ENCODE measurements at places on chromosomes 7 and 10.
A peak's percentile ranks its signal among the peaks of the same experiment; 100 is the strongest.

GRCh38 chr7:77802557-77803405, 4.2 kb downstream of the PHTF2 start:
- DNase-seq: no peak

- no peak for DNase-seq
Measured at GRCh38 chr10:22621726-22622125, 92.7 kb downstream of the PIP4K2A start.

- no peak for DNase-seq
Measured at GRCh38 chr10:22705527-22705926, 8.9 kb downstream of the PIP4K2A start.

GRCh38 chr7:147756300-147756699, 834.3 kb upstream of the C7orf33 start:
- no peak for DNase-seq

DNA sequence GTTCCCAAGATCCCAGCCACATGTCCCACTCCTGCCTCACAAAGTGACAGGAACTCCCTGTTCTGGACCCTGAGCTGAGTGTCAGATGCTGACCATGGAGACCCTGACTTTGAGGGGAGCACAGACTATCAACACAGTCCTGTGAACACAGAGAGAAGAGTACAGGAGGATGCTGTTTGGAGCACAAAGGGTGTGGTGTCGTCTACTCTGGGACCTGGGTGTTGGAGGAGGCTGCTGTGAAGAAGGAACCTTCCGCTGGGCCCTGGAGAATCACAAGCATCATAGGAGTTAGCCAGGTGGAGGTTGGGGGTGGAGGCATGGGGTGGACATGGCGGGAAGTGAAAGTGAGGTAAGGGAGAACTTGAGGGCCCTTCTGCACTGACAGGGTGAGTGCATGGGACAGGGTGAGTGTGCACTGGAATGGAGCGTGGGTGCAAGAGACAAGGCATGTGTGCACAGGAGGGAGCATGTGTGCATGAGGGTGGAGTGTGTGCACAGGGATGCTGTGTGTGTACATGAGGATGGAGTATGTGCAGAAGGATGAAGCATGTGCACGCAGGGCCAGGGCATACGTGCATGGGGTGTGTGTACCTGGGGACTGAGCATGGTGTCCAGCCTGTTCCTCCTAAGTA, 70.7 kb upstream of the ANTXRL start:
- no peak for DNase-seq

- no peak for DNase-seq
Measured at GRCh38 chr10:98420786-98421185, 5.8 kb upstream of the PYROXD2 start.

GRCh38 chr7:46791188-46791587, 790.7 kb downstream of the TNS3 start:
- DNase-seq: peak; percentile 81

DNA sequence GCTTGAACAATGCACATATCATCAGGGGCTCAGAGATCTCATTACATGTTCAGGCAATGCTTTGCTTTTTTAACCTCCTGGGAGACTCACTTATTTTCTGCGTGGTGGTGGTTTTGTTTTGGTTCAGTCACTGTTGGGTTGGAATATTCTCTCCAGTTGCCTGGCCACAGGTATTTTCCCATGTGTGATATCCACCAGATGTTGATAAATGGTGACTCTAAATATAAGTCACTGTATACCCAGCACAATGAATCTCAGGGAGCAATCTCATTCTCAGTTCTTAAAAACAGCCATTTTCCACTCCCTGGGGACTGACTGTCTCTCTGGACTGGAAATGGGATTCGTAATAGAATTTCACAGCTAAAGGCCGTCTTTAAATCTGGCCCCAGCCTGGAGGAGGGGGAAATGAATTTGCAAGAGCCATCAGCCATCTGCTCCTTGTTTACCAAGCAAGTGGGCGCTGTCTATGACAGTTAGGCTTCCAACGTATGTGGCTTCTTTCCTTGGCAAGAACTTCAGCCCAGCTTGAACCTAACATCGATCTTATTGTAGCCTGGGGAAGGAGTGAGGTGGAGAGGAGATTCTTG, 1106.2 kb downstream of the NRG3 start:
- peak; percentile 81 for DNase-seq

- DNase-seq: no peak
Measured at GRCh38 chr10:49819234-49819958, 57.3 kb upstream of the OGDHL start.

DNA sequence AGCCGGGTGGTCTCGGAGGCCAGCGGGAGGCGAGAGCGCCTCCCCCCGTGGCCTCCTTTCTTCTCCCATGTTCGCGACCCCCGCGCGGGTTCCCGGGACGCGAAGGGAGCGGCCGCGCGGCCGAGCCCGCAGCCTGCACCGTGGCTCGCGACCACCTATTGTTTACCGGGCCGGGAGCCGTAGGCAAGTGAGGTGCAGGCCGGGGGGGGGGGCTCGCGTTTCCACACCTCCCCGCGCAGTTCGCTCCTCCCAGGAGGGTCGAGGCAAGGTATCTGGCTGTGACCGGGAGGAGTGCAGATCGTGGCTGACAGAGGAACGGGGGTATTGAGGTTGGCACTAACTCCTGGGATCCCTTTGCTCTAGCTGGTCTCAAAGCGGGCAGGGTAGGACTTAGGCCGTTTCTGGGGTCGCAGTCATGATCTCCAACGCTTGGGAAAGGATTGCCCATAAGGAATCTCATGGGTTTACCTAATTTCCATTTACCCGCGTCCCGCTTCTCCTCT, 734 bp downstream of the PTPN12 start:
- no peak for DNase-seq

DNA sequence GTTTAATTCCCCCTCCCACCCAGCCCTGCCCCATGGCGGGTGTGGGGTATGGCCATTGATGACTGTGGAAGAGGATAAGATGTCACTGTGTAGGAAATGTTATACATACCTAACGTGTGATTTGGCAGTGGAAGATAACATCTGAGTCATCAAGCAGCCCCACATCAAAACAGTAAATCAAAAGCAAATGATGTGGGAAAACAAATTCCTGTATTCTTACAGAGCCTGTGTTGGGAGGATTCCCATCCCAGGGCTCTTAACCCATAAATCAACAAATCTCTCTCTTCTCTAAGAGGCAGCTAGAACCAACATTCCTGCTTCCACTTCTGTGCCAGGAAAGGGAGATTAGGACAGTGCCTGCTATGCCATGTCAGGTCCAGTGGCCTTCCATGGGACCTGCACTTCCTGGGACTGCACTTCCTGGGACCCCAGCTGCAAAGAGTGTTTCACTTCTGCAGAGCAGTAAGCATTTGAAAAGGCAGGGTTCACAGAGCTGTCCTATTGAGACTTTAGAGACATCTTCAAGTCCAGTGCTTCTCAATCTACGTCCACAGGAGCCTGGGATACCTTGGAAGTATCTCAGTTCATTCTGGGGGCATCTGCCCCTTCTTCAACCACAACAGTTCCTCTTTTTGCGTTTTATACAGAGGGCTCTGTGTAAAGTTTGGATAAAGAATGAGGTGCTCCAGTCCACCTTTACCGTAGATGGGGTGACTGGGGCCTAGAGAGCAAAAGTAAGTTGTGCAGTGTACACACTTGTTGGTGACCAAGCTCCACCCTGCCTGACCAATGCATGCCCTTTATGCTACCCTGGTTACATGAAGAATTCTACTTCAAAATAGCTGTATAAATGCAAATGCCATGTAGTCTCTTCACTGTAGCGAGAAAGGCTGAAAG, 45.7 kb downstream of the ATXN7L1 start:
- peak; percentile 97 for DNase-seq

DNA sequence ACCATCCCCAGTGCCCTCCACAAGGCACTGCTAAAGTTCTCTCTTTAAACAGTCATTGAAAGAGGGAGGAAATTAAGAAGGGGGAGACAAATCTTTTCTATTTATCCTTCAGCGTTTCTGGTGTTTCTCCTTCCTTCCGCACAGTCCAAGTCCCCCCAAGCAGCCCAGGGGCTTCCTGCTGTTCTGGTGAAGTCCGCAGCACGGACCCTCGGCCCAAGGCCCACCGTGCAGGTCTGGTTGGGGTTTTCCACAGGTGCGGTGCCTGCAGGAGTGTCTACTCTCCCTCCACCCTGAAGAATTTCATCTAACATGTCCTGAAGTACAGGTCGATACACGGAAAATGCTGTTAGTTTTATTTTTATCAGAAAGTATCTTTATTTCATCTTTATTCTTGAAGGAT, 34.1 kb upstream of the KNDC1 start:
- DNase-seq: no peak

DNA sequence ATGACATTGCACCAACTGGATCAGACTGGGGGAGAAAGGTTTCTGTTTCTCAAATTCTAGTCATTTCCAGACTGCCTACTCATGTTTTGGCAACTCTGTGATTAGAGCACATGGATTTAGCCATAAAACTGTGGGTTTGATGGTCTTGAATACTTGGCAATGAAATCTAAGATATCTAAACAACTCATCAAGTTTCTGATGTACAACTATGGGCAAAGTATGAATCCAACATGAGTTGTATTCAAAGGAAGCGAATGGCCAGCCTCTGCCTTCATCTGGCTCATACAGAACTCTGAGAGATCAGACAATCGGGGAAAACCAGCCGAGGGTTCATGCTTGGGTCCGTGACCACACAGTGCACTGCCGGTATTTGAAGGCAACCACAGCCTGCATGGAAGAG, 144.3 kb downstream of the ADAM12 start:
- DNase-seq: peak; percentile 98

- peak; percentile 95 for DNase-seq
Measured at GRCh38 chr10:101817337-101818118, 716 bp downstream of the OGA start.

GRCh38 chr7:127736511-127736910, 84.5 kb downstream of the SND1 start:
- DNase-seq: no peak

DNA sequence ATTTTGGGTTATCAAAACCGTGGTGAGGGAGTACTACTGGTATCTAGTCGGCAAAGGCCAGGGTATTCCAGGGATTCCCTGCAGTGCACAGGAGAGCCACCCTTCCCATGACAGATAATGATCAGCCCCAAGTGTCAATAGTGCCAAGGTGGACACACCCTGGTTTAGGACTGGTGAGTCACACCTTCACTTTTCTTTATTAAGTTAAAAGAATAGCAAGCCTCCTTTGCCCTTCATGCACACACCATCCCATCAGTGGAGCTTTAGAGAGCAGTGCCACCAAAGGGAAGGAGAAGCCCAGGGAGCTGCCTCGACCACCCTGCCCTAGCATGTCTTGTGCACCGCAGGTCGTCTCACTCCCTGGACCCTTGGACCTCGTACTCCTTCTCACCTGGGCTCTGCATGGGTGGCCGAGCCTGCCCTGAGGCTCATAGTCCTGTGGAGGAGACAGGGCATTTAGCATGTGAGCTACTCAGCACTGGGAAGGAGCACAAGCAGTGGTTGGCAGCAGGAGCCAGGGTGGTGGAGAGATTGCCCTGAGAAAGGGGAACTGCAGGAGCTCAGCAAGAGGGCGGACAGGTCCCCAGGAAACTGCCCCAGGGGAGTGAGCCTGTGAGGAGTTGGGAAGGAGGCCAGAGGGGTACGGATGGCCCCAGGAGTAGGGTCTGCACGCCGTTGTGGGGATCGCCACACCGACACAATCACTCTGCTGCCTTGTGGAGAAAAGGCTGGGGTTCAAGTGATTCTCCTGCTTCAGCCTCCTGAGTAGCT, 17.4 kb downstream of the UBE2D4 start:
- DNase-seq: no peak

- DNase-seq: no peak
Measured at GRCh38 chr7:1130021-1130990, 29.7 kb downstream of the ZFAND2A start.

- DNase-seq: peak; percentile 85
Measured at GRCh38 chr10:112951359-112952281, 1.6 kb downstream of the TCF7L2 start.

DNA sequence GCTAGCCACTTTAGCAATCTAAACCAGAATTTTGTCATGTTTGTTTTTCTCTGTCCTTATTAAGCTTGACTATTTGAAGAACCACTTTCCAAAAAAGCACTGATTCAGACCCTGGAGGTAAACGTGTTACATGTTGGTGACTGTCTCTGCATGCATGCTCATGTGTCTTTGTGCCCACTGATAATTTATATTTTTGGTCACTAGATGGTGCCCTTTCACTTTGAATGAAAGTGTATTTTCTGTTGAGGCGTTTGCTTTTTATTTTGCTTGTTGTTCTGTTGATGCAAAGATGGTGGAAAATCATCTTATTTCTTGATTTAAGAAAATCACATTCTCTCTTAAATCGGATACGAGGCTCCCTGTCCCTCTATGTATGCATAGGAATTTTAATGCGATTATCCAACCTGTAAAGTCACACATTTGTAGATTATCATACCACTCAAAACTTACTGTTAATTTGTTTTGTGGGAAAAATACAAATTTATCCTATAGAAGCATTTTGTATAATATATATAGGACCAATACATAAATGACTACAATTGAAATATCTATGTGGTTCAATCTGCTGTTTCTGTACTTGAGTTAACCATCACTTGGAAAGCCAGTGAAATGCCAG, 269.3 kb downstream of the BICC1 start:
- DNase-seq: peak; percentile 65

GRCh38 chr10:8072211-8072610, 17.7 kb downstream of the GATA3 start:
- no peak for DNase-seq

- no peak for DNase-seq
Measured at GRCh38 chr7:133478591-133479135, 225.8 kb downstream of the EXOC4 start.

DNA sequence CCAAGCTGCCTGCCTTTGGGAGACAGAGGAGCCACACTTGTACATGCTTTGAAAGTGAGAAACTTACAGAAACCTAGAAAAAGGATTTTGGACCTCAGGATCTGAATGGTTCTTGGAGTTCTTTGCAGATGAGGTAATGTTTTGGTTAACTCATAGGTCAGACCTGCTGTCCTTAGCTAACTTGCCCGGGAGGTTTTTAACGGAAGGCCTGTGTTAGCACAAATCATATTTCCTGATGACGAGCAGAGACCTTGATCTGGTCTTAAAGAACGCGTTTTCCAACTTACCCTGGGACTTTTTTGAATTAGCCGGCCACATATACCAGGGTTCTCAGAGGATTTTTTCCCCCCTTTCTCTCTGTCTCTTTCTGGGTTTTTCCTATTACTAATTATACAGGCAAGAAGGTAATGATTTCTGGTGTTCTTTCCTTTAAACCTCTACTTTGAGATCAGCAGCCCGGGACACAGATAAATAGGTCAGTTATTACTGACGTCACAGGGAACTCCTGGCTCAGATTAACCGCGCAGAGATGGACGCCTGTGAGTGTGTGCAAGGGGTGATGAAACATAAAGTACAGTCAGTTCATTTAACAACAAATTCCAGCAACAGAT, 101.7 kb upstream of the KLF6 start:
- peak; percentile 88 for DNase-seq

DNA sequence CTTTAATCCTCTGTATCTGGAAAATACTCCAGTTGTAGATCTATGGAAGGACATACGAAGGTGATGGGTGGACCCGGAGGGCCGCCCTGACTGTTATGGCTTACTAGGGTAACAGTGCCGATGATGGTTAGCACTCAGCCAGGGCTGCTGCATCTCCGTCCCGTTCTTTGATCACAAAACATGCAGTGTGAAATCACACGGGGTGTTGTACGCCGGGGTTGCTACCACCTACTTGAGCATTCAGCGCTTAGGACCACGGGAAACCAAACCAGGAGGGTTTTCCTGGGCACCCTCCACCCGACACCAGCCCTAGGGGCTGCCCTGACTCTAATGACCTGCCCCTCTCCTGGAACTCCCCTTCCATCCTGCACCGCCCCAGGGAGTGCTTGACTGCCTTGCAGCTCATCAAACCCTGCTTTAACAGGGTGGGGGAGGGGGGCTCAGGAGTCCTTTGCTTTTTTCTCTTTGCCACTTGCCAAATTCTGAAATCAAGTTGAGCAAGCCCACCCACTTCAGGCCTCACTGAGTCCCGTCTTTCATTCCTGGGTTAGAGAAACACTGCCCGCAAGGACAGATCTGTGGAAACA, 20.4 kb downstream of the ZNF775 start:
- DNase-seq: no peak
